ENCODE measurements at places on chromosomes 1 and 21.

DNA sequence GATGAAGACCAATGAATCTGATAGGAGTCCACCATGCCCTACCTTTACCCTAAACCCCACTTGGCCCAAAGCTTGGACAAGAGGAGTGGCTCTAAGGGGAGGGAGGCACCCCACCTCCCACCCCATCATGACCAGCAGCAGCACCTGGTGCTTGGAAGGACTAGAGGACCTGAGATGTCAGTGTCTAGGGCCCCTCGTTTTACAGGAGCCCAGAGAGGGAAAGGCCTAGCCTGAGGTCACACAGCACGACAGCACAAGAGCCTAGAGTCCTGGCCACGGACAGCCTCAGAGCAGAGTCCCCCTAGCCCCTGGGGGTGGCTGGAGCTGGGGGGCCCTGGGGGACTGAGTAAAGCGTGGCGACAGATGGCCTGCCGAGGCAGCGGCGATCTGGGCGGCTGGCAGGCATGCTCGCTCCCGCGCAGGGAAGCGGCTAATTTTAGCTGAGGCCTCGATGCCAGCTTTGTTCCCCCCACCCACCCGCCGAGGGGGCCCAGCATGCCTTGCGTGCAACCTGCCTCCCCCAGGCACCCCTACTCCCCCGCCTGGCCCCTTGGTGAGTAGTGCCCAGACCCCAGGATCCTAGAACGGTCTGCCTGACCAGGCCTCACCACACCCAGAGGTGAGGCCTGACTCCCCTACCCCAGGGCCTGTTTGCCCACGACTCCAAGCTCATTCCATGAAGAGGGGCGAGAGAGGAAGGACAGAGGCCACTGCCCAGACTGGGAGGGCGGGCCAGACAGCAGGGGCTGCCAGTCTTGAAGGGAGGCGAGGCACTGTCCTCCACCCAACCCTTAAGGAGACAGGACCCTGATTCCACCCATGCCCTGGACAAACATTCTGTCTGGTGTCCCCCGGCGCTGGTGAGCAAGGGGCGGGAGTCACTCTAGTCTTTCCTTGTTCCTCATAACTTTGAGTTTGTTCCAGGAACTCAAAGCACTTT lies 39.0 kb downstream of the AHDC1 start:
- DNase-seq, result no peak

DNA sequence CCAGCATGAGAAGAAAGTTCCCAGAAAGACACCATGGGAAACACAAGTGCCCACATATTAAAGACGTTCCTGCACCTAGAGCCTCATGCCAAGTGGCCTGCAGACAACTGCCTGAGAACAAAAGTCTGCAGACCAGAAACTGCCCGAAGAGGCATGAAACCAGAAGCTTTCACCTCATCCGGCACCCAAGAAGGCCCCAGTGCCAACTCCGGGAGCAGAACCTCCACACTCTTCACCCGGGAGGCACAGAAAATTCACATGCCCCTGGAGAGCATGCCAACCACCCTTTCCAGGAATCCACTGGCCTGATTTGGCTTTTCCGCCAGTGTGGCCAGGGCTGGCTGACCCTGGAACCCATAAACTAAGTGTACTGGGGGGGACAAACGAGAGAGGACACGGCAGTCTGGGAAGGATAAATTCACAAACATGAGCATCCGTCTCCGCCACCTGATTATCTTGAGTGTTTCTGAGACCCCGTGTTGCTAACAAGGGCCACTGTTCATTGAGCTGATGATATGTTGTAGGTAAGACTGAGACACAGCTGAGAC lies 6.8 kb downstream of the TFF2 start:
- DNase-seq, result no peak

DNA sequence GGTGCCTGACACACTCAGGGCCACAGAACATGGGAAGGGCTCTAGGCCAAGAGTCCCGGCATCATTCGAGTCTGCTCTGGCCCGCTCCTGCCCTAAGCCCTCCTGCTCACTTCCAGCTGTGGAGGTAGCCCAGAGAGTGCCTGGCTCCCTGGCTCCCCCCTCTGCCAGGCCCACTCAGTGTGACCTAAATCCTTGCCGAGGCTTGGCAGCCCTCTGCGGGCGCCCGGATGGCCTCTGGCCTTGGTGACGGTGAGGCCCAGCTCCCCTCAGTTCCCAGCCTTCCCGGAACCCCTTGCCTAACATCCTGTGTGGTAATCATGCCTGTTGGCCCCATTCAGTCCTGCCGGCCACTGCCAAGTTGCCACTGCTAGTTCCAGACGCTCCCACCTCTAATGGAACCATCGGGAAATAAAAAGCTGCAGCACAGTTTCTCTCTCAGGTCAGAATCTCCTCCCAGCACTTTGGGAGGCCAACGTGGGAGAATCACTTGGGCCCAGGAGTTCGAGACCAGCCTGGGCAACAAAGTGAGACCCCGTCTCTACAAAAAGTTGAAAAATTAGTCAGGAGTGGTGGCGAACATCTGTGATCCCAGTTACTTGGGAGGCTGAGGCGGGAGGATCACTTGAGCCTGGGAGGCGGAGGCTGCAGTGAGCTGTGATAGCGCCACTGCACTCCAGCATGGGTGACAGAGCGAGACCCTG lies 1.2 kb upstream of the H6PD start:
- DNase-seq, result no peak

GRCh38 chr21:35428001-35428320 lies 378.9 kb upstream of the RUNX1 start:
- DNase-seq, result no peak

- no peak for DNase-seq
These were observed 58.5 kb upstream of the BCL10 start for GRCh38 chr1:85334962-85335361.

DNA sequence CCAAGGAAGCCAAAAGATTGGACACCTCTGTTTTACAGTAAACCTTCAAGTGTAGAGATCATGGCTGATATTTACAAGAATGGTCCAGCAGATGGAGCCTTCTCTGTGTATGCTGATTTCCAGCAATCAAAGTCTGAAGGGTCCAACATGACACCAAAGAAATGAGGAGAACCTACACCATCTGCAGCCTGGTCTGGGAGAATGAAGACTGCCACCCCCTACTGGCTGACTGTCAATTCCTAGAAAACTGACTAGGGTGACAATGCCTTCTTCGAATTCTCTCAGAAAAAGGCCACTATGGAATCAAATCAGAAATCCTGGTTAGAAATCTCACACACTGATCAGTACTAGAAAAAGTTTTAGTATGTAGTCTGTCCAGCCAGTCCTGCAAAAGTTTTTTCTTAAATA lies 83.3 kb downstream of the CDC42BPA start:
- DNase-seq, result no peak

DNA sequence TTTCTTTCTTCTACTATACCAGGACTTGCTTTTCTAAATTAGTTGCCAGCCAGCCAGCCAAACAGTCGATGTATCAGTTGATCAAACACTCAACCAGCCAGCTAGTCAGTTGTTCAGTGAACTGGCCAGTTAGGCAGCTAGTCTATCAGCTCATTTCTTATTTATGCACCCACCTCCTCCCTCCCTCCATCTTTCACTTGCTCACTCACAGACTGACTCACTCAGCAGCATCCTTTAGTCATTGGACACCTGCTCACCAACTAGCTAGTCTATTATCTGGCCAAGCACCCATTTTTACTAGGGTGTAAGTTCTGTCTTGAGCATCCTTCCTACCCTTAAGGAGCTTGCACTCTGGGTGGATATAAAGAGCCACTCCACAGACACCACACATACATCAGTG lies 5.9 kb upstream of the SPRR4 start:
- no peak for DNase-seq

- DNase-seq, result peak; percentile 13
These were observed 24.4 kb upstream of the CLDN14 start for GRCh38 chr21:36504067-36505058.

DNA sequence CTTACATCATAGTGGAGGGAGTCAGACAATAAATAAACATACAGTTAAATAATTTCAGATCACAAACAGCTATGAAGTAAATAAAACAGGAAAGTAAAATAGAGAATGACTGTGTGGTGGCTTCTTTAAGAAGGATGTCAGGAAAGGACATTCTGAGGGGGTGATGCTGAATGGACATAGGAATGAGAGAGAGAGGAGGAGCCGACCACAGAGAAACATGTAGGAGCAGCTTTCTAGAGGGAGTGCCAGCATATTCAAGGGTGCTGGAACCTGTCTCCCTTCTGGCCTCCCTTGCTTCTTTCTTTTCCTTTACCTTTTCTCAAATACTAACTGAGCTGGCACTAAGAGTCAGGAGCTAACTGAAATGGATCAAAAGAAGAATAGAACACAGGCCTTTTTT lies 20.5 kb upstream of the BCL10 start:
- DNase-seq, result no peak

DNA sequence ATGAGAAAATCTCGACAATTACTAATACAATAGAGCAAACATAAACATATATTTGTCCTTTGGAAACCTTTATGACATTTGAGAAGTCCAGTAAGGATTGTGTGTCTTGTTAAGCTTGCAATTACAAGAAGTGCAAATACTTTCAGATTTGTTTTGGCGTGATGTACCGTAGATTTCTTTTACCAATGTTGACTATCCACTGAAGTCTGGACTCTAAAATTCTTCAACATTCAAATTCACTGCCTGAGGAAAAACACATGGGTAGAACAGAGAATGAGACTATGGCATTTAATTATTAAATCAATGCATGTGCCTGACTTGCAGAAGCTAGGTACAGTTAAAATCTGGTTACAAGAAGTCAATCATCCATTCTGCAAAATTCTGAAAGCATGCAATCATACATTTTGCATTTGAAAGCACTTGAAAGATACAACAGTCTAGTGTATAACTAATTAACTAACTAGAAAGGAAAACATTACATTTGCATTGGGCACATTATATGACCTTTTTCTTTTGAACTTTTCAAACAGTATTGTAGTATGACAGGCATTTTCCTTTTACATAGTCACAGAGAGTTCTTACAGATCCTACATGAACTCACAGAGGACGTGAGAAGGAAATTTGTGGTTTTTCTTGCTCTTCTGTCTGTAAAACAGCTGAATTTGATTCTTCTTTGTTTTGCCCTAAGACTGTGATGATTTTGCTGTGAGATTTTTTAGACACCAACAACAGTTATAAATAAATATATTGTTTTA lies 511.1 kb upstream of the ADGRL4 start:
- no peak for DNase-seq

DNA sequence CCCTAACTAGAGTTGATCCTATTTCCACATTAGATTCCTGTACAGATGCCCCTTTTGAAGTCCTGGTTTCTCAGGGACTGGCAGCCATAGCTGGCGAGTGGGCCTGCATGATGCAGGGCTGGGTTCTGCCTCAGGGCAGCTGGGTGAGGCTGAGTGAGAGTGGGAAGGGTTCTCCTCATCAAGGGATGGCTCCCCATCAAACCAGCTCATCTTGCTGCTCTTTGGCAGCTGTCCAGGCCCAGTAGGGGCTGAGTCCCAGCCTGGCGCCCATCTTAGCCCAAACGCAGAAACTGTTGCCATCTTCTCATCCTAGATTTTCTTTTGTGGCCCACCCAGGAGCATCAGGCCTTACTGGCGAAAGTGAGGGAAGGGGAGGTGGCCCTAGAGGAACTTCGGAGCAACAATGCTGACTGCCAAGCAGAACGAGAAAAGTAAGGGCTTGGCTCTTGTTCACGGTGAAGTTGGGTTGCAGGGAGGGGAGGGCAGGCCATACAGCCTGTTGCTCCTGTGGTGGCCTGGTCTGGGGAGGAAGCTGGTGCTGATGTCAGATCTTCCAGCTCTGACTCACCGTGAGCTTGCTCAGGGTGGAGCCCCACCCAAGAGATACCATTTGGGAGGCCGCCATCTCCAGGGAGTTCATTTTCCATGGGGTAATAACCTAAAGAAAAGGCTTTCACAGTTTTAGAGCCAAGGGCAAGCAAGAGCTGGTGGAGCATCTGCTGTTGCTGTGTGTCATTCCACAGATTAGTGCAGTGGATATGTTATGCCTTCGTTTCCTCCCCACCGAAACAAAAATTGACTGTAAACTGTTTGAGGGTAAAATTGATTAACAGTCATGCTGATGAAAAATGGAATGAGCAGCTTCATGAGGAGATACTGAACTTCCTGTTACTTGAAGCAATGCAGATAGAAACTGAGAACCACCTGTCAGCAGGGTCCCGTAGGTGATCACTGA lies 34.7 kb downstream of the TUFT1 start:
- DNase-seq, result no peak

- no peak for DNase-seq
These were observed 39.7 kb downstream of the CAPZB start for GRCh38 chr1:19445417-19446342.

- no peak for DNase-seq
These were observed 170.3 kb downstream of the HHIPL2 start for GRCh38 chr1:222377428-222378088.

DNA sequence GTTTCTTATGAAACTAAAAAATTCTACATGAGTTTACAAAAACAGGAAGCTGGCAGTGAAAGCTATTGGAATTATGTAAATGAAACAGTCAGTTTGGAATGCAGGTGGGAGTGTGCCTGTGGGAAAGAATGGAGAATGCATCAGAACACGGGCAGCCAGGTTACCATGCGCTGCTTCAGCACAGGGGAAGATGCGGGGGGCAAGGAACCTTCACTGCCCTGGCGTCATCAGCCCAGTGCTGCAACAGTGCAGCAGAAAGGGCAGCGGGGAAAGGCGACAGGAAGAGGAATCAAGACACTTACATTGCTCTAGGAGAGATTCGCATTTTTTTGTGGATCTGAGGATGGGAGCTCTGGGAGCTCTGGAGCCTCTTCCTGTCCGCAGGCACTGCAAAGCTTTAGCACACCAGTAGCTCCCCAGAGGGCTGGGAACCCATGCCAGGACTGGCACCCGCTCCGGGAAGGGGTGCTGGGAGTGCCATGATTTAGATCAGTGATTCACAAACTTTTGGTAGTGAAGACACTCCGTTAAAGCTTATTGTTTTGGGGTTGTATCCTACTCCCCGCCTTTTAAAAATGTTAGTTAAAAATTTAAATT lies 64.1 kb upstream of the WDR26 start:
- DNase-seq, result no peak

- no peak for DNase-seq
These were observed 77.3 kb upstream of the ARID1A start for GRCh38 chr1:26618561-26618960.

GRCh38 chr1:156405670-156406069 lies 36.7 kb downstream of the RHBG start:
- DNase-seq, result no peak

DNA sequence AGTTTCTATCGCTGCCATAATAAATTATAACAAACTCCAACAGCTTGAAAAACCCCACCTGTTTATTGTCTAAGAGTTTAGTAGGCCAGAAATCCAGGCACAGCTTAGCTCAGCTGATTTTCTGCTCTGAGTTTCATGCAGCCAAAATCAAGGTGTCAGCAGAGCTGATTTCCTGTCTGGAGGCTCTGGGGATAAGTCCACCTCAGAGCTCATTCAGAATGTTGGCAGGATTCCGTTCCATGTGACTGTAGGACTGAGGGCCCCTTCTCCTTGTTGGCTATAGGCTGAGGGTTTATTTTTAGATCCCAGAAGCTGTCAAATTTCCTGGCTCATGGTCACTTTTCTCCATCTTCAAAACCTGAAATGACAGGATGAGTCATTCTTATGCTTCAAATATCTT lies 91.6 kb upstream of the CHODL start:
- no peak for DNase-seq

All from stimulated activated CD4-positive, alpha-beta T cell treated with anti-CD3 and anti-CD28 coated beads, Interleukin-12 subunit alpha, Interleukin-12 subunit beta, amount 100 ng/mL, for 4 hours (primary cell).